ENCODE measurements at places on chromosomes 16 and 17.

- no peak for DNase-seq
Observed at GRCh38 chr16:75317532-75317931, 66.1 kb upstream of the BCAR1 start.

DNA sequence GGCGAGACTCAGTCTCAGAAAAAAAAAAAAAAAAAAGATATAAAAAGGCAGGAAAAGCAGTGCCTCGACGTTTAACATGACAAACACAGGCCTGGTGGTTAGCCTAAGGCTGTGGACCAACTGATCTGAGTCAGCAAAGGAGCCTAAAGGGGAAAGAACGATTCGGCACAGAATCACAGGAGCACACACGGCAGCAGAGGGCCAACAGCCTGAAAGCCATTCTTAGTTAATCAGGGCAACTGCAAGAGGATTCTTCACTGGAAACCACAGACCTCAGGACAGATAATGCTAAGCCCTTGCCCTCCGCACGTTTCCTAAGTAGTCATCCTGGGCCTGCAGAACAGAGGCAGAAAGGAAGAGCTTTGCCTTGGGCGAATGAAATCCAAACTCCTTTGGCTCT is 14.7 kb downstream of the TMEM11 start:
- DNase-seq: no peak

DNA sequence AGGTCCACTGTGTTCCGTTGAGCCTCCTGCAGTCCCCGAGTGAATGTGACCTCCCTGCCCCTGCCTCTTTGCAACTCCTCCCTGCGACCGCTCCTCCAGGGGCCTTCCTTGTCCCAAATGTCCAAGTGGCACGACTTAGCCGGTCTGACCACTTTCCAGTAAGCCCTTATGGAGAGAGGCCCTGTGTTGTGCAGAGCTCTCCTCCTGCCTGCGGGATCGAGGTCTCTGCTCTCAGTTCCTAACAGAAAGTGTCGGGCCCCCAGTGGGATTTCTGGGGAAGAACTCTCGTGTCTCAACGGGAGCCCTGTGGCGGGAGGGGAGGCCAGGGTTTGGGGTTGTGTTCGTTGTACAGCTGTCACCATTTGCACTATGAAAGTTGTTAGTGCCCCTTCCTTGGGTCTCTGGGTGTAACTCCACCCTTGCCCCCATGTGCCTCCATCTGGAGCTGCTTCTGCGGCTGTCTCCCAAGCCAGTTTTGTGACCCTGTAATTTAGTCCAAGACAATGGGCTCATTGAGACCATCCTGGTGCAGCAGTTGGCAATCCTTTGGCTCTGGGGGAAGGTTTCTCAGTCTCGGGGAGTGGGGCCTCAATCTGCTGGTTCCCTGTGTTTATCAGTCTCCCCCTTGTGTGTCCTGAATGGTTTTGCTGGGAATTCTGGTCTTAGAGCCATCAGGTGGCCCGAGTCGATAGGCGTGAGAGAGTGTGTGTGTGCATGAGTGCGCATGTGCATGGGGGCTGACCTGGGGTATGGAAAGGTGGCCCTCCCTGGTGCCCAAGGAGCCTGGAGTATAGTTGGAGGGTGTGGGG is 234.5 kb downstream of the SEC14L1 start:
- no peak for DNase-seq

GRCh38 chr17:59357929-59358328 is 26.5 kb downstream of the YPEL2 start:
- no peak for DNase-seq

GRCh38 chr17:46061435-46061834 is 62.4 kb downstream of the STH start:
- no peak for DNase-seq
